Breast epithelium (tissue), 4 donors: ENCODE measurements at places on chromosomes 5 and 9. TPM values are rescaled to one million over a fixed set of nuclear protein-coding genes. Genes with fewer than 3 reads are reported as not detected.

DNA sequence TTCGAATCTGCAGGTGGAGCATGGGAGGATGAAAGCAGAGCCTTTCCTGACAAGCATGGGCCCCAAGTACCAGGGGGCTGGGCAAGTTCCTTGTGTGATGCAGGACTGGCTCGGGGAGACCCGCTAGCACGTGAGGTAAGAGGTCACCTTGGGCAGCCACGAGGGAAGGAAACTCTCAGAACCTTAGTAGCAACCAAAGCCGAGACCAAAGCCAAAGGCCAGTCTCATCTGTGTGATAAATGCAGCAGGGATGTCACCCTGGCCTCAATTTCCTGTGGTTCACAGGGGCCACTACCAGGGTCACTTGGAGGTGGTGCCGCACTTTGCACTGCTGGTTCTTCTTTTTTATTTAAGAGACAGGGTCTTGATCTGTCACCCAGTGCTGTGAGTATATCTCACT lies 39.5 kb downstream of the PRRT1B start:
- DNase-seq, result no peak

Gene DNAI1
- total RNA-seq, result 3.2 TPM

Gene MLANA
- total RNA-seq, result not detected

GRCh38 chr5:97004423-97005060 lies 68.7 kb downstream of the LNPEP start:
- DNase-seq, result no peak

DNA sequence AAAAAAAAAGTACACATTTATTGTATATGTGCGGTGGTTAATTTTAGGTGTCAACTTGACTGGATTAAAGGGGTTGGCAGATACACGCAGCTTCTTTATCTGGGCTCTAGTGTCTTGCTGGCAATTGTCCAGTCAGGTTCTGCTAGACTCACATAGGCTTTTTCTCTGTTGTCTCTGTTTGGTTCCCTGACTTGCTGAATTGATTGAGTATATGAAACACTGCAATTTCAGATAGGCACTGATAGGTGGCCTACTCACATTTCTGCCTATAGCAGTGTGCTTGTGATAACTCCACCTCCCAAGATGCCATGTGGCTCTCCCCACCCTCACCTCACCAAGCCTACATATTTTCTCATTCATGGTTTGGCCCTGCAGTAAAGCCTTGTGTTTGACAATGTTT lies 52.5 kb downstream of the AOPEP start:
- DNase-seq, result no peak

GRCh38 chr9:121550569-121551512 lies 51.2 kb upstream of the GGTA1 start:
- peak; percentile 82 for DNase-seq

DNA sequence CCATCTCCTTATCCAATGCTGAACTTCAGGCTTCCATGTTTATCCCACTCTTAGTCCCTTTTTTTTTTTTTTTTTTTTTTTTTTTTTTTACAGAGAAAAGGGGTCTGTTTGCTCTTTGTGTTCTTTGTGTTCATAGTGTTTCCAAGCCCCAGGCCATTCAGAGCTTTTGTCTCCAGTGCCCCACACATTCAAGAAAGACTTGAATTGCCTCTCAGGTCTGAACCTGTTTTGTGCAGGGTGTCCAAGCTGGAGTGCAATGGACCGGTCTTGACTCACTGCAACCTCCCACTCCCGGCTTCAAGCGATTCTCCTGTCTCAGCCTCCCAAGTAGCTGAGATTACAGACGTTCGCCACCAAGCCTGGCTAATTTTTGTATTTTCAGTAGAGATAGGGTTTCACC lies 191.2 kb downstream of the PALM2AKAP2 start:
- DNase-seq, result no peak

- DNase-seq, result no peak
These were observed 259.8 kb downstream of the ANXA1 start for GRCh38 chr9:73411494-73411893.

Gene CCNI2
- 2.0 TPM for total RNA-seq

Gene GCNT1
- total RNA-seq, result 10.1 TPM

DNA sequence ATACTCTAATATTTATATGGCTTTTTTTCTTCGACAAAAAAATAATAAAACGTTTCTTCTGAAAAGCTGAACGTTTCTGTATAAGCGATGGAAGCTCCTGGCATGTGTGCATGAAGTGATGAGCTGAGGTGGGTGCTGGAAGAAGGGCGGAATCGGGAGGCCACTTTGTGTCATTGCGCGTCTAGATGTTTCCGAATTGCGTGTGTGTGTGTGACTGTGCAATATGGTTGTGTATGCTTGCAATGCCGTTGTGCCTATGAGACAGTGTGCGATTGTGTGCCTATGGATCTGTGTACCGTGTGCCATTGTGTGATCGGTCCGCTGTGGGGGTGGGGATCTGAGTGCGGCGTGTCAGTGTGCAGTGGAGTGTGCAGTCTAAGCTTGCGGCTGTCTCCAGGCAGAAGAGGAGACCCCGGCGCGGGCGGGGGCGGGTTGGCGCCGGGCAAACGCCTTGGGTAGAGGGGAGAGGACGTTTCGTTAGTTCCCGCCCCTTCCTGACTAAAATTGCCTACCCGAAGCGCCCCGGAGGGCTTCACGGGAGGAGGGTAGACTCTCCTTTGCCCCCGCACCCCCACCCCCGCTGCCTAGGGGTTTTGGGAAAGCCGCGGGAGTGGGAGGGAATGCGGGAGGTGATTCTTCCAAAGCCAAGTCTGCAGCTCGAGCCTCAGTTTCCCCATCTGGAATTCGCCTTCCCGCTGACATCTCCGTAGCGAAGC lies 24.2 kb downstream of the PCDHGC5 start:
- no peak for DNase-seq

Gene RFX3
- 18.0 TPM for total RNA-seq

GRCh38 chr5:109467058-109467457 lies 57.3 kb upstream of the PJA2 start:
- DNase-seq, result no peak

- no peak for DNase-seq
These were observed 184.4 kb upstream of the OR13F1 start for GRCh38 chr9:104319685-104320084.

DNA sequence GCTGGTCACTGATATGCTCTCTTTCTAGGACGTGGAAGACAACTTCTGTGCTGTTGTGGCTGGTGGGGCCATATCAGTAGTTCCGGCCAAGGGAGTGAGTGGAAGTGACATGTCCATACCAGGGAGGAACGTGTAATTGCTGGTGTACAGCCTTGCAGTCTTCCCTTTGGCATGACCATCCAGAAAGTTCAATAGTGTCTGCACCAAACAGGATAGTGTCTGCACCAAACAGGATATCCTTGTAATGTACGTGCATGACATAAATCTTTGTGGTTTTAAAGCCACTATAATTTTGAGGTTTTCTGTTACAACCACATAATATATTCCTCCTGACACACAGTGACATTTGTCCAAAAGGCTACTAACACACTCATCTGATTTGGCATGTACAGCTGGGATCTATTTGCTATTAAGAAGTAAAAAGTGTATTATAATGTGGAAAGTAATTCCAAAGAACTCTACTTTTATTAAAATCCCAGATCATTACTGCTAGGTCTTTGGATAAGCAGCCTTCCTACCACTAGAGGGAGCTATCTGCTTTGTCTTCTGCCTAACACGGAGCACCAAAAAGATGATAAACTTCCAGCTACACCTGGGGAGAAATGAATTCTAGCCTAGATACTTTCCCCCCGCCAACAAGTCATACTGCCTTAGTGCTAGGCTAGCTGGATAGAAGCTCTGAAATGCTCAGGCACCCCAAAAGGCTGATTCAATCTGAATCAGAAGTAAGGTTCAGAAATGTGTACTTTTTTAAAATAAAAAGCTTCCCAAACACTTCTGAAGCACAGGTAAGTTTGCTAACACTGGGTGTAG lies 52.7 kb downstream of the RNF145 start:
- no peak for DNase-seq

- no peak for DNase-seq
These were observed 17.9 kb downstream of the STARD4 start for GRCh38 chr5:111494355-111494999.

DNA sequence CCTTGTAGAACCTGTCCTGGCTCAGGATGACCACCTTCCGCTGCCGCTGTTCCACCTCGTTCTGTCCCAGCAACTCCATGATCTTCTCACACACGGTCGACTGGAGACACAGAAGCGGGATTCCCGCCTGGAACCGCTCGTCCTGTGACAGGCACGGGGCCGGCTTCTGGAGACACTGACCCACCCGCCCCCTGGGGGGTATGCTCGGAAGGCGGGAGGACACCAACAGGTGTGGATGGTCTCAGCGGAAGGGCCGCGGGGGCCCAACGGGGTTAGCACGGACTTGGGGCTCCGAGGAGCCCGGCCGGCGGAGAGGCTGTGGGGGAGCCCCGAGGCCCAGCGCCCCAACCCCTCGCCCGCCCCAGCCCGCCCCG lies 530 bp downstream of the UCK1 start:
- peak; percentile 41 for DNase-seq

Gene CORO2A
- total RNA-seq, result 1.4 TPM

Gene SHISAL2B
- total RNA-seq, result not detected
